ENCODE measurements at places on chromosomes 3 and 15. TPM values are rescaled to one million over a fixed set of nuclear protein-coding genes. Genes with fewer than 3 reads are reported as not detected.

DNA sequence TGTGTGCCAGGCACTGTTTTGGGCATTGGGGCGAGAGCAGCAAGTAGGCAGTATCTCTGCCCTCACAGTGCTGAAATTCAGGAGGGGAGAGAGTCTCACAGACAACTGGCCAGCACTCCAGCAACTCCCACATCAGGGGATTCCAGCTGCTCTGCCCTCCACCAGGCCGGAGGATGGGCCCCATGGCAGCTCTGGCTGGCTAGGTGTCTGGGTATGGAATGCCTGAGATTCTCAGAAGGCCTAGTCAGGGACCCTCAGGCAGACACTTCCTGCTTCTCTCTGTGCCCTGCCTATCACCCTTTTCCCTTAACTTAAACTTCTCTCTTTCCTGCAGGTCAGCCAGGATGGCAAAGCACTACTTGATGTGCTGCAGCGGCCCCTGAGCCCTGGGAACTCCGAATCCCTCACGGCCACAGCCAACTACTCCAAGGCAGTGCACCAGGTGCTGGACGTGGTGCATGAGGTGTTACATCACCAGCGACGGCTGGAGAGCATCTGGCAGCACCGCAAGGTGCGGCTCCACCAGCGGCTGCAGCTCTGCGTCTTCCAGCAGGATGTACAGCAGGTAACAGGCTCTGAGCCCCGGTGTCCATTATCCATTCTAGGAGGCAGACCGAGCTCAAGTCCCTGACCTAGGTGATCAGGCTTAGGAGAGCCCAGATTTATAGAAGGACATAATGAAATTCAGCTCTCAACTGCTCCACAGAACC lies 342.2 kb upstream of the ROPN1 start:
- DNase-seq: no peak

DNA sequence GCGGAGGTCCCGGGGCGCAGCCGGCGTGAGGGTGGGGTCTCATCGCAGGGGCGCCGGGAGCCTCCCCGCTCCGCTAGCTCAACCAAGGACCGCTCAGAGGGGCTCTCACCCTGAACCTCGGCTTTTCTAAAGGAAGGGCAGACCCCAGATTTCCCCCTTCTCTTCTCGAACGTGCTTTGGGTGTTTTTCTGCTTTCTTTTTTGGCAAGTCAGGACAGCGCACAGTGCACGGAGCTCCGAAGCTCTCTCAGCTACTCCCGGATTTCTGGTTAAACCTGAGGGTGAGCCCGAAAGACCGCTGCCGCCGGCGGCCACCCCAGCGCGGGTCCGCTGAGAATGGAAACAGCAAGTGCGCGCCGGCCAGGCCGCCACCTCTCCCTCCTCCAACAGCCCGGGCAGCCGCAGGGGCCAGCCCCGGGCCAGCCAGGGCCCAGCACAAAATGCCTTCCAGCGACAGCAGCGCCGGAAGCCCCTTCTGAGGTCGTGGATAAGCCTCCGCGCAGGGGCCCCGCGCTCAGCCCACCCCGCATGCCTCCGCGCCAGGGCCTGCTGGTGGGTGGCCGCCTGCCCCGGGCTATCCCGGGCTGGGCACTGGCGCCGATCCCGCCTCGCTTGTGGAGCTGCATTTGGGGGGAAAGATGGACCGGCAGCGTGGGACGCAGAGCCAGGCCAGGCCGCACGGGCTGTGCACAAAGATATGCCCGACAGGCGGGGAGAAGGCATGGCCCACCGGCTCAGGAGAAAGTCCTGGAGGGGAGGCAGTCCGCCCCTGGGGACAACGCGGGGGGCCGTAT lies 8.2 kb upstream of the OCA2 start:
- DNase-seq: no peak

DNA sequence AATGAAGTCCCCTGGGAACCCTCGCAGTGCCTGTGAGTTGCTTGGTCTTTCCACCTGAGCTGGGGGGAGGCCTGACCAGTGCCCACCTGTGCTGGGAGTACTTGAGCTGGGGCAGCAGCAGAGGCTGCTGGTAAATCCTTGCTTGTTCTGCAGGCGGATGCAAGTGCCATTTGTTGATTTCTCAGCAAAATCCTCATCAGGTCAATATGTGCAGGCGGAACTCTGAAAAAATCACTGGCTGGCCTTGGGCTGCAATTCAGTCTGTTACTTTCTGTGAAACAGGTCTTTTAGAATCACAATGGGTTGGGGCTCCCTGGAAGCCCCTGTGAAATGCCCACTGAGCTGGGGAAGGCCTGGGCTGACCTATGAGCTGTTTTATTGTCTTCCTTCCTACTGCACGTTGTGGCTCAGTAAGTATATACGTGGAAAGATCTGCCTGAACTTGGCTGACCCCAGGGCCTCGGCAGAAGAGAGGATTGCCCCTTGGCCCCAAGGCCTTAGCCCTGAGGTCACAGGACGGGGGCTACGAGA lies 182.0 kb upstream of the RGMA start:
- DNase-seq: no peak

GRCh38 chr15:87498560-87498959 lies 758.0 kb downstream of the NTRK3 start:
- no peak for DNase-seq

GRCh38 chr3:85164436-85164835 lies 205.6 kb downstream of the CADM2 start:
- DNase-seq: no peak

GRCh38 chr3:22969276-22969675 lies 233.9 kb upstream of the UBE2E2 start:
- no peak for DNase-seq

DNA sequence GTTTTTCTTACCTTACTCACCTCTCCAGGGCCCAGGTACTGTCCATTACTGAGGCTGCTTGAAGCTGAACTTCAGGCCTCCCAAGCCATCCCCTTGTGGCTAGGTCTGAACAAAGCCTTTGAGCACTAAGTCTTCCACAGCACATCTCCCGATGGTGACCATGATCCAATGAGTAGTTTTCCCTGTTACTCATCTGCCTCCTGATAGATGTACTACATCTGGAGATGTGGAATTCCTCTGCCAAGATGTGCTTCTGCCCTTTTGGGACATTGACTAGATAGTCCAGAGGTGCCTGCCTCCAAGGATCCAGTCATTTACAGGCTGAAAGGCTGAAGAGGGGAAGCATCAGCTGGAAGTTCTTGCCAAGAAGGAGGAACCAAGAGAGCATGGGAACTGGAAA lies 28.9 kb upstream of the SLC35G2 start:
- no peak for DNase-seq

DNA sequence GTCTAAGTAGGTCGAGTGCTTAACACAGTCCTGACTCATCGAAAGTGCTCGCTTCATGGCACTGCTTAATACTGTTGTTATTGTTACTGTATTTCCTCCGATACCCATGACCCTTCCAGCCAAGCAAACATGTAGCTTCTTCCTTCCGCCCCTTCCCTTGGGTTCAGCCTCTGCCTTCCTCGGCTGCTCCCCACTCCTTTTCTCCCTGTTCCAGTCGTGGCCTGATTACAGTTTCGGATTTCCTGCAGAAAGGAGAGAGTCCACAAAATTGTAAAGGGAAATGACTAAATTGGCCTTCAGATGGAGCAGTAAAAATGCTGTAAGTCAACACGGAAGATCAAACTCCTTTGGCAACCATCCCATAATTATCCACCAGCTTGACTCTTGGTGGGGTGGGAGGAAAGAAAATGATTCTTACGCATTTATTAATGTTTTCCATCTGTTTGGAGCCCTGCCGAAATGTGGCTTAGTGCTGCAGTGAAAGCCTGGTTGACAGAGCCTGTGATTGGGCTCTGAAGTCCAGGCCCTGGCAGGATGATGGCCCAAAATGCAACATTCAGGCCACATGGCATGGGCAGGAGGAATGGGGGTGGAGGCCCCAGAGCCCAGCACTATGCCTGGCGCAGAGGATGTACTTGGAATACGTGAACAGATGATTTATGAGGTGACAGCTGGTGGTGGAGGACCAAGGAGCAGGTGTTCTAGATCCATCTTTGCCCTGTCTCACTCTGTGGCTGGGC lies 37.6 kb downstream of the FAM3D start:
- peak; percentile 58 for DNase-seq

- DNase-seq: no peak
Measured at GRCh38 chr3:140505213-140505612, 172.7 kb upstream of the TRIM42 start.

- DNase-seq: peak; percentile 54
Measured at GRCh38 chr15:63156755-63157117, 541 bp downstream of the RPS27L start.

GRCh38 chr3:141047168-141047567 lies 4.0 kb upstream of the SPSB4 start:
- no peak for DNase-seq

- no peak for DNase-seq
Measured at GRCh38 chr15:38406436-38406835, 47.5 kb upstream of the FAM98B start.

GRCh38 chr3:195698325-195698646 lies 22.5 kb upstream of the MUC20 start:
- DNase-seq: no peak

Gene CCDC13
- polyA plus RNA-seq: 4.0 TPM

Gene TGM4
- 0.11 TPM for polyA plus RNA-seq

Gene A4GNT
- 1.4 TPM for polyA plus RNA-seq

Gene PRICKLE2
- 19.0 TPM for polyA plus RNA-seq

Gene SUCNR1
- 7.6 TPM for polyA plus RNA-seq
